ENCODE measurements at places on chromosomes 6 and 20.

- DNase-seq, result no peak
Observed at GRCh38 chr6:170128346-170128745, 162.5 kb downstream of the DLL1 start.

GRCh38 chr6:18536591-18537055, 149.5 kb downstream of the RNF144B start:
- no peak for DNase-seq

DNA sequence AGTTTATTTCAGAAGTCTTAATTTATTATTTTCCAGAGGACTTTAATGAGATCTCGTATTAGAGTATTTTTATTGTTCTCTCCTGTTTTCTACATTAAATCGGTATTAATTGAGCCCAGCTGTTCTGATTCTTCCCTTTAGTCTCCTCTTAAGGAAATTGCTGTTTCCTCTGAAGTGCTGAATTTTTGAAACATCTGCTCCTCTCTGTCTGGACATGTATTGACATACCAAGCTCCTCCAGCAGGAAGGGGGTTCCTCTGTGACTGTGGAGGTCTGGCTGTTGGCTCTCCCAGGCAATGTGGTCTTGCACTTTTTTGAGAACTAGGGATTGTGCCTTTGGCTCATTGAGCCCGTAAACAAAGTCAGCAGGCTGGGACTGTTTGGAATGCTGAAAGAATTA, 74.9 kb downstream of the MAP3K4 start:
- no peak for DNase-seq

DNA sequence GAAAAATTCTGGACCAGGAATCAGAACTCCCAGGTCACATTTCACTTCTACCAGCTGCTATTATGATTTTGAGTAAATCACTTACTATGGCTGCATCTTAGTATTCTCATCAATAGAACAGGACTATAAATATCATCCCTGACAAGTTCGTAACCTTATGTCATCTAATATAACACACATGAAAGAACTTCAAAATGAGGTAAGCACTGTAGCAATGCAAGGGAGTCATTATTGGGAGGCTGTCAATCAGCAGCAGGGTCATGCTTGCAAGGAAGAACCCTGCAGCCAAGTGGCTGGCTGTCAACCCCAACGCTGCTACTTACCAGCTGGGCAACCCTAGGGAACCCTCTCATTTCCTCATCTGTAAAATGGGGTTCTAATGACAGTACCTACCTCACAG, 123.3 kb upstream of the B3GAT2 start:
- DNase-seq, result no peak

- DNase-seq, result no peak
Observed at GRCh38 chr6:4736371-4736873, 39.8 kb upstream of the CDYL start.
